ENCODE measurements at places on chromosomes 2 and 18.

GRCh38 chr2:169693360-169693759, 845 bp downstream of the CFAP210 start:
- DNase-seq: no peak

GRCh38 chr2:101673920-101674319, 23.6 kb upstream of the MAP4K4 start:
- DNase-seq: no peak

GRCh38 chr2:16126517-16127275, 186.3 kb downstream of the MYCN start:
- DNase-seq: no peak

GRCh38 chr18:67650686-67651385, 134.3 kb upstream of the DSEL start:
- no peak for DNase-seq

DNA sequence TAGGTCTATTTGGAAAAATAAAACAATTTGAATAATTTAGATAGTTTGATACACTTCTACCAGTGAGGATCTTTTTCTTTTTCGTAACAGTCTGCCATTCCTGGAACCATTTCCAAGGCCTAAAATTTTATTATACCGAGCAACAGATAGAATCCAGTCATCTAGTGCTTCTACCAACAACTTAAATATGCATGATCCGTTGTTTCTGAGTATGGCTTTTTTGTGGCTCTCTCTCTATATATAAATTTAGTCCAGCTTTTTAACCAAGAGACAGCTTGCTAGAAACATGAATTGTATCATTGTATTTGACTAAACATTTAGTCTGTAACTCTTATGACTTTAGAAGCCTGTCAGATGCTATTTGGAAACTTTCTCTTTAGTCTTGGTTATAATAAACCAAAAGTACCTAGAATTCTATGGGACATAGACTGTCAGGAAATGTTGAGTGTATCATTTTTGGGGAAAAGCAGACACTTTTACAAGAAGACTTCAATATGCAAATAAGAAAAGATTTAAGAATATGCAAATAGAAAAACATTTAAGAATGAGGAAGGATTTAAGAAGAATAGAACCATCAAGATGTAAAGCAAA, 161.4 kb downstream of the ZEB2 start:
- DNase-seq: no peak

GRCh38 chr2:57291209-57291608, 755.4 kb upstream of the VRK2 start:
- DNase-seq: no peak

- DNase-seq: no peak
These were observed 22.6 kb upstream of the AGAP1 start for GRCh38 chr2:235471186-235471747.

DNA sequence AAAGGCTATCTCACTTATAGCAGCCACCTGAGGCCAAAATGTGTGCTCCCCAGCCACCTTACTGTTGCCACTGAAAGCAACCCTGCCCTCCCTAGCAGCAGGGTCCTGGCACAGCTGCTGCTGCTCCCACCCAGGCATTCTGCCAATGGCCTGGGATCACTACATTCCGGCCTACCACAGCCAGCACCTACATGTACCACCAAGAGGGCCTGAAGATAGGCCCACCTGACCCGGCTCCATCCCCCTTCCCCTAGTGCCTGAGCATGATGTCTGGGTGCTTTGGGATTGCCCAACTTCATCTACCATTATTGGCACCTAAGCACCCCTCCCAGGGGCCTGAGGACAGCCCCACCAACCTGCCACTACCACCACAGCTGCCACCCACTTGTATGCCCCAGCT, 34.6 kb upstream of the PAX3 start:
- no peak for DNase-seq

GRCh38 chr2:47751856-47752414, 31.0 kb upstream of the MSH6 start:
- no peak for DNase-seq

DNA sequence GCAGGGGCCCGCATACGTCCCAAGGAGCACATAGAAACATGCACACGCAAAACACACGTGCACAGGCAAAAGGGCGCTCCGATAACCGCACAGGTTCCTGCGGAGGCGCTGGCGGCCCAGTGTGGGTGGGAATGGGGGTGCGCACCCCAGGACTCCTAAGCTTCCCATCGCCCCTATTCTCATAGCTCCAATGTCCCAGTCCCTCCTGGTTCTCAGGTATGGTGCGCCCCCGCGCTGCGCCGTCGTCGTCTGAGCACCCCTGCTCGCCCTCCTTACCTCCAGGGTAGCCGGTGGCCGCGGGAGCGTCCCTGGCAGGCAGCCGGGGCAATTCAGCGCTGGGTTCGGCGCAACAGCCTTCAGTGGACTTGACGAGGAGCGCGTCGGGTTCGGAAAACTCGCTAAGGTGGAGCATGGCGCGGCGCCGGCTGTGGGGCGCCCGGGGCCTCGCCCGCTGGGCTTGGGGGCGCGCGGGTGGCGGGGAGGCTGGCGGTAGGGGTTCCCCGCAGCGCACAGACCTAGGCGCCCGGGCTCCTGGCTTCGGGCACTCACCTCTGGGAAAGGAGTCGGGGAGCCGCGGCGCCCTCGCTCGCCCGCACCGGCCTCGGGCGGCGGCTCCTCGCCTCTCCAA, 328 bp downstream of the EGR4 start:
- no peak for DNase-seq

GRCh38 chr2:239722760-239723470, 302.2 kb downstream of the NDUFA10 start:
- no peak for DNase-seq

- DNase-seq: no peak
These were observed 55.3 kb downstream of the G6PC2 start for GRCh38 chr2:168956392-168956791.

DNA sequence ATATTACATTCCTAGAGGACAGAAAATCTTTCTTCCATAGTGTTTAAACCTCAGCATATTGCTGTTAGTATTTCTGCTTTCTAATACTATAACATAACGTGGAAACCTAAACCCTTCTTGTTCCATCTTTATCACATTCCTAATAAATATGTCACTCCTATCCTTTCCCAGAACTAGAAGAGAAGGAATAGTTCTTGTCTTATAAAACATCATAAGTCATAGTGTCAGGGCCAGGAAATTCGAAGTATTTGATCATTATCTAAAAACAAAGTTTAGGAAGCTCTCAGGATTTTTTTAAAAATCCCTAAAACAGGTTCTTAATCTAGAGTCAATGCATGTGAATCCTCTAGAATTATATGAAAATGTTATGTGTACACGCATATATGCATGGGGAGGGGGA, 2.0 kb downstream of the NHEJ1 start:
- no peak for DNase-seq

- no peak for DNase-seq
These were observed 89.9 kb downstream of the DCDC2C start for GRCh38 chr2:3793249-3793648.

DNA sequence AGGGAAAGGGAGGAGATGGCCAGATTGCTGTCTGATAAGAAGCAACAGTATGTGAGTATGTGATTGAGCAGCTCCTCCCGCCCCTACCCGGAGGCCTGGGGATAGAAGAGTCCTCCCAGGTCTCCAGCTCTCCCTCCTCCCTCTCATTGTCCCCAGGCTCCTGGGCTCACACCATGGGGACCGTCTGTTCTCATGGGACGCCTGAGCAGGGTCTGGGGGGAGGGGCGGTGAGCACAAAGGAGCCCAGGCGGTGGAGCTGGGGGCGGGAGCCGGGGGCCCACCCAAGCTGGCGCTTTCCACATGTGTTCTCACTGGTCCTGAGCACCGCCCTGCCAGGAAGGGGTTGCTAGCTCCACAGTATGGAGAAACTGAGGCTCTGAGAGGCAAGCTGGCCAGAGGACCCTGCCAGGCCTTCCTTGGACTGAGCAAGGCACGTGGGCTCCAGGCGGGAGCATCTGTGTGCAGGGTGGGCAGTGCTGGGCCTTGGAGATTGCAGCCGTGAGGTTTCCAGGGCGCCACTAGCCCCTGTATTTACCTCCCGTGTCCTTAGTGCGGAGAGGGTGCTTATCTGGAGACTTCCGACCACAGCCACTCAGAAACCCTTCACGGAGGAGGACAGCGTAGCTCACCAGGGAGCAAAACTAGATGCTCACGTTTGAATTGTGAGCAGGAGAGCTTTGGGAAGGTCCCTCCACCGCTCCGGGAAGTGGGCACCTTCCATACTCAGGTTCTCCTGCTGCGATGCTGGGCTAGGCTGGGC, 37.4 kb downstream of the PDIA6 start:
- DNase-seq: no peak

- DNase-seq: no peak
These were observed 13.3 kb upstream of the CCDC85A start for GRCh38 chr2:56170504-56170903.

GRCh38 chr18:389658-390357, 110.7 kb downstream of the COLEC12 start:
- DNase-seq: no peak

DNA sequence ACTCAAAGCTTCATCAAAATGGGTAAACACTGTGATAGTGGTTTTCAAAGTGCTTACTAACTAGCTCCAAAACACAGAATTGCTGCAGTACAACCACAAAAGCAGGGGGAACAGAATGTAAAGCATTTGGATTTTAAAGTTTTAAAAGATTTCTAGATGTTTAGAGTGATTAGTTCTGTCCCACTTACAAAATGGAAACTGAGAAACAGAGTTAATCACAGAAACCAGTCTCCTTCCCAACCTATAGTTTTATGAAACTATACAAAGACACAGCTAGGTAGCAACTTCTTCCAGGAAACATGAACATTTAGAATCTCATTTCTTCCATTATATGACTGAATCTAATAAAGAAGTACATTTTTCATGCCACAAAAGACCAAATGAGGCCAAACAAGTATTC, 73.8 kb upstream of the HNRNPA3 start:
- no peak for DNase-seq

DNA sequence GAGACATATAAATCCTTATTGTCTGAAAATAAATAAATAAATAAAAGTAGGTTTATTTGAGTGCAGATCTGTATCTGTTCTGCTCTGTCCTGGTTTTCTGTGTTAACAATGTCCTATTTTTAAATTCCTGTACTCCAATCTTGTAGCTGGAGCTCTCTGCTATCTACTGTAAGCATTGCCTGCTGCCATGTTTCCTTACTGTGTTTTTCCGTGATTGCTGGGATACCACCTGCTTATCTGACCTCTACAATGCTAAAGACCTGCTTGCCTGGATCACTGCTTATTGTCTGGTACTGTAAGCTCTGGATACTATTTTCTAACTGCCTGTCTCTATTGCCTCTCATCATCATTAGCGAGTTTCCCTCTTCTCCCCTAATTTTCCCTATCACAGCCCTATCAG, 11.6 kb downstream of the PTPN4 start:
- no peak for DNase-seq

GRCh38 chr2:196149948-196150347, 21.4 kb downstream of the STK17B start:
- DNase-seq: no peak

DNA sequence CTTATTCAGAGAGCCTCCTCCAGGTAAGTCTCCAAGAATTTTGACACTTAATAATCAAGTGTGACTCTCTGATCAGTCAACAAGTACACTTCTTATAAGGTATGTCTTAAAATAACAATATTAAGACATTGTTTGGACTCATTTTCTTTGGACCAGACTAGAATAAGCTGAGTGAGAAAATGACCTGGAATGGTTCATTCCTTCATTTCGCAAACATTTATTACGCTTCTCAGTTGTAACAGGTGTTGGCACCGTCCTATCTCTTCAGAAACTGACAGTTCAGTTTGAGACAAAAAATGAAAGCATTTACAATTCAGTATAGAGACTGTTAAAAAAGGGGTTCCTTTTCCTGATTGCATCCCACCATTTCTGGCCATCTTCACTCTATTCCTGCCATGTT, 46.6 kb downstream of the TSPYL6 start:
- DNase-seq: no peak

DNA sequence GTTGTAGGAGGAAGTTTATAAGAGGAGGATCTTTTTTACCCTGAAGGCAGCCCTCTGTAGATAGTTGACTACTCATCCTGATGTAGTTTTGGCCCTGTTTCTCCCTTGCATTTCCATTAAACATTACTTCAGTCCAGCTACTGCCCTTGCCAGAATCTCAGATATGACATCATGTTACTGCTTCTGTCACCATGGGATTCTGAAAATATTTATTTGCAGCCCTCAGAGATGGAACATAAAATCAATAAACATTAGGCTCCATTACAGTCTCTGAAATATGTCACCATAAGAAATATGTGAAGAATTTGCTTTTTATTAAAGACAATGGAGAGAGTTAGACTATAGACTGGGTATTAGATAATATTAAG, 68.7 kb upstream of the STK39 start:
- DNase-seq: no peak

GRCh38 chr18:10839421-10839820, 309.9 kb downstream of the PIEZO2 start:
- DNase-seq: no peak

DNA sequence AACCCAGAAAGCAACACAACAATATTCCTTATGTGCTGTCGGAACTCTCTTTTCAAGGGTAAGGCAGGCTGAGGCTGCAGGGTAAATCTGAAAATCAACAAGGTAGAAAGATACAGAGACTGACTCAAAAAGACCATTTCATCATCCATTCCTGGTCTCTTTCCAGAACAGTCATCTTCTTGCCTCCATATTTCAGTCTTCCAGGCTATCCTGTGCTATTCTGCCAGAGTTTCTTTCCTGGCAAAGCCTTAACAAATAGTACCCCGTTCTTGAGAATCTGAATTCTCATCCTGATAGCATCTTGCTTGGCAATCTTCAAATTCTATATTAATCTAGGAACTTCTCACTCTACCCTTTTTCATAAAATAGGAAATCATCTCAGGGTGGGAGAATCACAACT, 15.5 kb downstream of the DPP10 start:
- DNase-seq: no peak

GRCh38 chr2:178747767-178748166, 59.5 kb downstream of the TTN start:
- no peak for DNase-seq

GRCh38 chr2:10431797-10432196, 16.3 kb downstream of the ODC1 start:
- no peak for DNase-seq

DNA sequence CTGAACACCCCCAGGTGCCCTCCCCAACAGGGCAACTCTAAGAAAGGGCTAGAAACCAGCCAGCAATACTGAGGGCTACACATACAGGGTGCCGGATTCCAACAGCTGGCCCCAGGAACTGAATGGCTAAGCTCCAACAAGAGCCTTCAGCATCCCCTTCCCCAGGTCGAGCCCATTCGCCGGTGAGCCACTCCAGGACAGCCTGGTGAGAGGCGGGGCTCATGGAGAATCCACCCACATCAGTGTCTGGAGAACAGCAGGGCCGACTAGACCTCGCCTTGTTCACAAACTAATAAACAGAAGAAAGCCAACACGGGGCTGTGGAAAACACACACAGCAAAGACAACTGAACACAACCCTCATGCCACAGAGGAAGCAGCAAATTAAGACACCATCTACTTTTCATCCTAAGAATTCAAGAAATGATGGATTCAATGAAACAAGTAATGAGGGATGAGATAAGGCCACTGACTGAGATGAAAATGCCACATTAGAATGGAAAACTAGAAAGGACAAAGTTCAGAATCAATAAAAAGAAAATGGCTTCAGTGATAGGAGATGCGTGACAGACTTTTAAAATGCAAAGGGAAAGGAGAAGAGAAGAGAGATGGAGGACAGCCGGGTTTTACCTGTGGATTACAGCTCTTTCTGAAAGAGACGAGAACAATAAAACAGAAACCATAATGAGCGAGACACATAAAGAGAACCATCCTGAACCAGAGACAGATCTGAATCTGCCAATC, 8.2 kb downstream of the PER2 start:
- DNase-seq: no peak

All from T-helper 22 cell (primary cell).